ENCODE measurements at places on chromosomes 5 and 9.

DNA sequence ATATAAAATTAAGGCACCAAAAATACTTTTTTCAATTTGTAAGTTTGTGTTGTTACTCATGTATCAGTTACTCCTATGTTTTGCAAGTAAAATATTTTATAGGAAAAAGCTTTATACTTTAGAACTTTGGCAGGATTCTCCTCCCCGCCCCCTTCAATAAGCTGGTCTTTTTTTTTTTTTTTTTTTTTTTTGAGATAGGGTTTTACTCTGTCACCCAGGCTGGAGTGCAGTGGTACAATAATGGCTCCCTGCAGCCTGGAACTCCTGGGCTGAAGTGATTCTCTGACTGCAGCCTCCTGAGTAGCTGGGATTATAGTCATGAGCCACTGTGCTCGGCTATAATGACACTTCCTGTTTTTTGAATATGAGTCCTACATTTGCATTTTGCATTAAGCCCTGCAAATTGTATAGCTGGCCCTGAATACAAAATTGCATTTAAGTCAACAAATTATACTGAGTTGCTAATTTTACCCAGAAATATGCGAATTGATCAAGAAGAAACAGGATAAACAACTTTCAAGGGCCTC lies 192.9 kb downstream of the PIK3R1 start:
- no peak for DNase-seq

GRCh38 chr5:2913281-2913680 lies 161.8 kb upstream of the IRX2 start:
- DNase-seq = no peak

GRCh38 chr5:110957934-110958333 lies 113.6 kb upstream of the TSLP start:
- DNase-seq = no peak

- no peak for DNase-seq
Observed at GRCh38 chr9:129748249-129748648, 4.6 kb downstream of the PTGES start.

GRCh38 chr5:131266370-131267060 lies 2.7 kb downstream of the CDC42SE2 start:
- DNase-seq = no peak

GRCh38 chr9:88528080-88528790 lies 6.7 kb upstream of the NXNL2 start:
- no peak for DNase-seq

DNA sequence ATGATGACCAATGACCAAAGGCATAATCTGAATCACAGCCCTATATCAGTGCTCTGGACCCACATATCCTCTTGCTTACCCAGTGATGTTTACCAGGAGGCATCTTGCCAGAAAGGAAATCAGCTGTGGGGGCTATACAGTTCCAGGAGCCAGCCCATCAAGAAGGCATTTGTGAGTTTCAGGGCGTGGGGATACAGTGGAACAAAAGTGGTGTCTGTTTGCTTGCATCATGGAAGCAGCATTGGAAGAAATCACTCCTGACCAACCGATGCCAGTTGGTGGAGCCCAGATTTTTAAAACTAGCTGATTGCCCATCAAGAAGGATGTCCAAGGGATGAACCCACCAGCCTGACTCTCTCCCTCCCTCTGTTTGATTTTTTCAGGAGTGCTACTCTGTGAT lies 106.5 kb upstream of the EGFLAM start:
- DNase-seq = no peak

DNA sequence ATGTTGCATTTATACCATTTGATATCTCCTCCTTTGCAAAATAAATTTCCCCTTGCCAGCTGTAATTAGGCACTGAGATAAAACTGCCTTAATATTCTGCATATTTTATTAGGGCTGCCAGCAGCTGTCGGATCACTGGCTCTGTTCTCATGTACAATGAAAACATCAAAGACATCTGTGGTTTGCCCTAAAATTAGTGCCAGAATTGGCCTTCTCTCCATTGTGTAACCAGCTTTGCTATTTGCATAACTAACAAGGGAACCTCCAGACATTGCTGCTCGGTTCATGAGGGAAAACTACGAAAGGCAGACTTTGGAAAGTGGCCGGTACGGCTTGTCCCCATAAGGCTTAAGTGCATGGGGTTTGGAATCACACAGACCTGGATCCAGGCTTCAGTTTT lies 45.5 kb upstream of the KIF2A start:
- DNase-seq = no peak

GRCh38 chr5:1666812-1667588 lies 132.6 kb downstream of the MRPL36 start:
- DNase-seq = no peak

- DNase-seq = no peak
Observed at GRCh38 chr5:132302413-132302812, 8.2 kb downstream of the SLC22A4 start.

- no peak for DNase-seq
Observed at GRCh38 chr9:85914108-85914507, 26.8 kb upstream of the NAA35 start.

- DNase-seq = no peak
Observed at GRCh38 chr5:147925020-147925419, 18.7 kb upstream of the C5orf46 start.

GRCh38 chr9:5554254-5554653 lies 43.9 kb downstream of the PDCD1LG2 start:
- no peak for DNase-seq

DNA sequence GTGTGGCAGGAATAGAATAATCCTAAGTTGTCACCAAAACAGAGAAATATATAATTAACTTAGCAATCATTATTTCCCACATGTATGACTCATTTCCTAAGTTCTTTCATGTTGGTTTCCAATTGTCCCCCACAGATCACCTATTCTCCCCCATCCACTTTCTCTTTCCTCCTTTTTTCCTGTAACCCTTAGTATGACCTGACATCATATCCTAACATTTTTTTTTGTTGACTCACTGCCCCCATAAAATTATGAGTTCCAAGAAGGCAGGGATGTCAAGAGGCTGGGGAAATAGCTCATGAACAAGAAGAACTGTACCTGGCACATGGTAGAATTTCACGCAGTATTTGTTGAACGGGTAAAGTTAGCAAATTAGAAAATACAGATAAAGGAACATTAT lies 186.7 kb downstream of the DCP2 start:
- DNase-seq = no peak

Data from activated CD8-positive, alpha-beta memory T cell treated with anti-CD3 and anti-CD28 coated beads for 48 hours (primary cell).